ENCODE measurements at places on chromosomes 1 and 21.

GRCh38 chr1:183390561-183390960 lies 27.6 kb downstream of the NMNAT2 start:
- DNase-seq, result no peak

DNA sequence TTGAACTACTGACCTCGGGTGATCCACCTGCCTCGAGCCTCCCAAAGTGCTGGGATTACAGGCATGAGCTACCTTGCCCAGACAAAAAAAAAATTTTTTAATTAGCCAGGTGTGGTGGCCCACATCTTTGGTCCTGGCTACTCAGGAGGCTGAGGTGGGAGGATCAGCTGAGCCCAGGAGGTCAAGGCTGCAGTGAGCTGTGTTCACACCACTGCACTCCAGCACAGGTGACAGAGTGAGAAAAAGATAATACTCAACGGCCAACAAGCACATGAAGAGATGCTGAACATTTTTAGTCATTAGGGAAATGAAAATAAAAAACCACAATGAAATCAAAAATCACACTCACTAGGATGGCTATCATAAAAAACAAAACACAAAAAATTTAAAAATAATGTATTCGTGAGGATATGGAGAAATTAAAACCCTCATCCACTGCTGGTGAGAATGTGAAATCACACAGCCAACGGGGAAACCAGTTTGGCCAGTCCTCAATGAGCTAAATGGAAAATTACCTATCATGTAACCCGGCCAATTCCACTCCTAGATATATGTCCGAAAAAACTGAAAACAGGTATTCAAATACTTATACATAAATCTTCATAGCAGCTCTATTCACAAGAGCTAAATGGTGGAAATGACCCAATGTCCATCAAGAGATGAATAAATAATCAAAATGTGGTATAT lies 41.2 kb downstream of the ENAH start:
- no peak for DNase-seq

DNA sequence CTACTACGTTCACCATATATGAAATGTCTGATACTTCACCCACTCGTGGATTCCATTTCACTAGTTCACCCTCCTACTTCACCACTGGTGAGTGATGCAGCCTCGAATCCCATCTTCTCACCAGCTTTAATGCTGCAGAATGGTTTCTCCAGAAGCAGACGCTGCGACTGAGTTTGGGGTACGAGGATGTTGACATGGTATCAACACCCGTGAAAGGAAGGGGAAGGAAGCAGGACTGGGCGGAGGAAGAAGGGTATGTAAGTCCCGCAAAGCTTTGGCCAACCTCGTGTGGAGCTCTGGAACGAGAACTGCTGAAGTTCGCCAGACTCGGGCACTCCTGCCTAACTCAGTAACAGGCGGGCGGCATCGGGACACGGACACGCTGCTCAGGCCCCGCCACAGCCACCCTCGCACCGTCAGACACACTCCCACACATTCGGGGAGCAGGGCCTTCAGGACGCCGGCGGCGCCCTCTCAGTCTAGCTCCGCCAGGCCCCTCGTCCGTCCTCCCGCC lies 833 bp upstream of the DIP2A start:
- DNase-seq, result no peak

DNA sequence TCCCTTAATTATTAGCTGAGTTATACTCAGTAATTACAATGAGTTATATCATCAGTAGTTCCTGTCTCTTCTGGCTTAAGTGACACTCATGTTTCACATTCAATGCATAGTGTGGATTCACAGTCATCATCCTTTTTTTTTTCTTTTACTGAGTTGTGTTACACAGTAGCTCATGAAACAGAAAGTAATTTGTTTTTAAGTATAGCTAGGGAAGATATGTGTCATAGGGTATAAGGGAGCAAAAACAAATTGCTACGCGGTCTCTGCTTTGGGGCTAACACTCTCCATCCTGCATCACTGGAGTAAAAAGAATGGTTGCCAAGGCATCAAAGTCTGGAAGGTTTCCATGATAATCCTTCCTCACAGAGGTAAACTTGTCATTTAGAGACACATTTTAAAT lies 971.7 kb upstream of the NCAM2 start:
- DNase-seq, result no peak

- DNase-seq, result peak; percentile 64
Measured at GRCh38 chr1:108199781-108200686, at the start of gene SLC25A24. Gene SLC25A24, minus strand, starts transcription at chr1:108200343. Its CDS starts 205 bp downstream, at chr1:108200138.

- DNase-seq, result no peak
Measured at GRCh38 chr1:181175955-181176354, 87.5 kb downstream of the IER5 start.

DNA sequence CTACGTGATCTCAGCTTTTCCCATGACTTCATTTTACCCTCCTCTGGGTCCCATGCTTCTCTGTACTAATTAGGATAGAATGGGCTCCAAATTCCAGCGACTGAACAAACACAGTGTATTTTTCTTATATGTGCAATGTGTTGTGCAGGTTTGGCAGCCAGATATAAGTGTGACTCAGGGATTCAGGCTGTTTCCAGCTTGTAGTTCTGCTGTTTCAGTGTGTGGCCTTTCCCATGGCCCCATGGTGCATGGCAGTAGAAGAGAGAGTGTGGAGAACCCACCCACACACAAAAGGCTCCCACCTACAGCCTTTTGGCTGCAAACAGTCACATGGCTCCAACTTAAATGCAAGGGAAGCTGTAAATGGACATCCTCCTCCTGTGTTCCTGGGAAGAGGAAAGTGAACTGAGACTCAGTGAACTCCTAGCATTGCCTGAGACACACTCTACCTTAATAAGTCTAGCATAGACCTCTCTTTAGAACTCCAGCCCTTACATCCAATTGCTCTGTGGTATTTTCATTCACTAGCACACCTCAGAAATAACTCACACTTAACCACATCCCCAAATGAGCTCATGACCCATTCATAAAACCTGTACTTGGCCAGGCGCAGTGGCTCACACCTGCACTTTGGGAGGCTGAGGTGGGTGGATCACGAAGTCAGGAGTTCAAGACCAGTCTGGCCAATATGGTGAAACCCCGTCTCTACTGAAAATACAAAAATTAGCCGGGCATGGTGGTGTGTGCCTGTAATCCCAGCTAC lies 58.7 kb downstream of the KIAA0040 start:
- no peak for DNase-seq

- DNase-seq, result no peak
Measured at GRCh38 chr1:225578251-225578977, 74.5 kb downstream of the ENAH start.
